A549 treated with ZK216348 at 1 μM for 4 hours (cell line): ENCODE measurements at places on chromosomes 4 and X. TPM values are rescaled to one million over a fixed set of nuclear protein-coding genes. Genes with fewer than 3 reads are reported as not detected.

The CFAP99 gene
- total RNA-seq = 0.19 to 0.51 TPM in 2 of 5 replicates, not detected in the others

The TMSB15B gene
- 4.1 to 7.8 TPM (median 6.1 TPM) in 5 replicates for total RNA-seq

The SLITRK2 gene
- not detected in 5 replicates for total RNA-seq

The CCDC120 gene
- 2.1 to 4.9 TPM (median 3.8 TPM) in 5 replicates for total RNA-seq

The AR gene
- 2.6 to 3.9 TPM (median 3.2 TPM) in 5 replicates for total RNA-seq

The HSFX2 gene
- 0.20 to 0.30 TPM in 2 of 5 replicates, not detected in the others for total RNA-seq

The SMIM10L2A gene
- total RNA-seq = 0.13 to 0.23 TPM (median 0.18 TPM) in 5 replicates

The MAGED2 gene
- 72.4 to 87.5 TPM (median 77.1 TPM) in 5 replicates for total RNA-seq

The MID2 gene
- total RNA-seq = 6.4 to 10.3 TPM (median 8.5 TPM) in 5 replicates

The SOX3 gene
- total RNA-seq = not detected in 5 replicates

The ZFP92 gene
- 0.46 to 0.77 TPM (median 0.54 TPM) in 5 replicates for total RNA-seq

The GRPR gene
- total RNA-seq = 0.08 to 0.13 TPM in 2 of 5 replicates, not detected in the others

The G3BP2 gene
- total RNA-seq = 59.1 to 142 TPM (median 81.4 TPM) in 5 replicates

The RAB9B gene
- total RNA-seq = 0.04 TPM in 1 of 5 replicates, not detected in the others

The RAB40A gene
- total RNA-seq = not detected in 5 replicates

The SCML2 gene
- total RNA-seq = 6.8 to 8.9 TPM (median 7.3 TPM) in 5 replicates

The LANCL3 gene
- not detected in 5 replicates for total RNA-seq

The MAGED4B gene
- total RNA-seq = 7.2 to 21.7 TPM (median 13.0 TPM) in 5 replicates

The NSUN7 gene
- total RNA-seq = 0.13 to 0.65 TPM (median 0.57 TPM) in 5 replicates

The SCRG1 gene
- not detected in 5 replicates for total RNA-seq

The ZNF81 gene
- 4.6 to 6.9 TPM (median 5.9 TPM) in 5 replicates for total RNA-seq

The PCDH7 gene
- 0.09 to 0.20 TPM (median 0.12 TPM) in 5 replicates for total RNA-seq

The SPANXN3 gene
- total RNA-seq = not detected in 5 replicates

The GAGE12H gene
- total RNA-seq = not detected in 5 replicates

The NOX1 gene
- 0.11 to 0.20 TPM in 2 of 5 replicates, not detected in the others for total RNA-seq

The NCAPG gene
- 19.4 to 31.0 TPM (median 27.6 TPM) in 5 replicates for total RNA-seq

The STPG2 gene
- not detected in 5 replicates for total RNA-seq

The SCD5 gene
- 5.4 to 8.4 TPM (median 7.3 TPM) in 5 replicates for total RNA-seq

The TSPAN6 gene
- 32.1 to 46.5 TPM (median 38.3 TPM) in 5 replicates for total RNA-seq

The TSR2 gene
- 51.5 to 59.7 TPM (median 54.2 TPM) in 5 replicates for total RNA-seq

The FDCSP gene
- not detected in 5 replicates for total RNA-seq

The PABPC5 gene
- total RNA-seq = not detected in 5 replicates

The PDZD4 gene
- total RNA-seq = 2.9 to 4.8 TPM (median 3.6 TPM) in 5 replicates

The NXF3 gene
- not detected in 5 replicates for total RNA-seq

The RNF150 gene
- 0.11 to 0.55 TPM (median 0.44 TPM) in 5 replicates for total RNA-seq

The SSX3 gene
- total RNA-seq = not detected in 5 replicates

The SLC49A3 gene
- total RNA-seq = 0.14 to 0.44 TPM (median 0.22 TPM) in 4 of 5 replicates, not detected in the other

The PPM1K gene
- 0.58 to 1.1 TPM (median 0.82 TPM) in 5 replicates for total RNA-seq

The GLRB gene
- total RNA-seq = 0.32 to 1.5 TPM (median 0.62 TPM) in 5 replicates

The CFP gene
- total RNA-seq = 0.14 to 0.83 TPM (median 0.72 TPM) in 5 replicates

The TMEM150C gene
- total RNA-seq = 0.53 to 1.2 TPM (median 1.0 TPM) in 5 replicates

The PNCK gene
- total RNA-seq = 0.29 to 0.48 TPM (median 0.36 TPM) in 3 of 5 replicates, not detected in the others

The AMBN gene
- total RNA-seq = not detected in 5 replicates

The HSFX3 gene
- total RNA-seq = not detected in 5 replicates

The REELD1 gene
- not detected in 5 replicates for total RNA-seq

The TMSB4X gene
- 5,253 to 9,061 TPM (median 5,667 TPM) in 5 replicates for total RNA-seq

The PHEX gene
- total RNA-seq = 0.28 to 0.62 TPM (median 0.43 TPM) in 5 replicates

The FHIP1A gene
- total RNA-seq = 0.07 to 0.47 TPM (median 0.18 TPM) in 5 replicates

The HTN3 gene
- total RNA-seq = not detected in 5 replicates

The SATL1 gene
- total RNA-seq = not detected in 5 replicates
